ENCODE measurements at places on chromosomes 12 and 14.

DNA sequence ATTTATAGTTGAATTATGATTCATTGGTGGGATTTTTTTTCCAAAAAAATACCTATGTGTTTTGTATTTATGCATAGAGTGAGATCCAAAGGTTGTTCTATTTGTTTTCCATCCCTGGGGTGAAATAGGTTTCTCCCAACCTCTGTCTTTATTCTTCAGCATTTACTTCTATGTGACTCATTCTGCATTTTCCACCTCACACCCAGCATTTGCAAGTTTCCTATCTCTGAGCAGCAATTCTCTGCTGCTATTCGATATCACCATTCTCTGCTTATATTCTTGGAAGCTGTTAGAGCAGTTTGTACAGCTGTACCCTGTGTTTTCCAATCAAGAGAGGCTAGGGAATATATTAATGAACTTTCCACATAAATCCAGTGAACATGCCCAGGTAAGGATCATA, 538.9 kb downstream of the SNAPC1 start:
- DNase-seq: no peak

DNA sequence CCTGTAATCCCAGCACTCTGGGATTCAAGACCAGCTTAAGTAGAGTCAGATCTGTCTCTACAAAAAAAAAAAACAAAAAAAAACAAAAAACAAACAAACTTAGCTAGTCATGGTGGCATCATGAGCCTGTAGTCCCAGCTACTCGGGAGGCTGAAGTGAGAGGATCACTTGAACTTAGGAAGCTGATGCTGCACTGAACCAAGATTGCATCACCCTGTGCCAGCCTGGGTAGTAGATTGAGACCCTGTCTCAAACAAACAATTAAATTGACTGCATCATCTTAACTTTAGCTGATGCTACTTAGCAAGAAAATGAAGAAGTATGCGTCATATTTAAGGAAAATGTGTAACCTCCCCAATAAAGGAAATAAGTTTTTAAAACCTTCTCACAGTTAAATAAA, 136.6 kb upstream of the ATXN7L3B start:
- no peak for DNase-seq

DNA sequence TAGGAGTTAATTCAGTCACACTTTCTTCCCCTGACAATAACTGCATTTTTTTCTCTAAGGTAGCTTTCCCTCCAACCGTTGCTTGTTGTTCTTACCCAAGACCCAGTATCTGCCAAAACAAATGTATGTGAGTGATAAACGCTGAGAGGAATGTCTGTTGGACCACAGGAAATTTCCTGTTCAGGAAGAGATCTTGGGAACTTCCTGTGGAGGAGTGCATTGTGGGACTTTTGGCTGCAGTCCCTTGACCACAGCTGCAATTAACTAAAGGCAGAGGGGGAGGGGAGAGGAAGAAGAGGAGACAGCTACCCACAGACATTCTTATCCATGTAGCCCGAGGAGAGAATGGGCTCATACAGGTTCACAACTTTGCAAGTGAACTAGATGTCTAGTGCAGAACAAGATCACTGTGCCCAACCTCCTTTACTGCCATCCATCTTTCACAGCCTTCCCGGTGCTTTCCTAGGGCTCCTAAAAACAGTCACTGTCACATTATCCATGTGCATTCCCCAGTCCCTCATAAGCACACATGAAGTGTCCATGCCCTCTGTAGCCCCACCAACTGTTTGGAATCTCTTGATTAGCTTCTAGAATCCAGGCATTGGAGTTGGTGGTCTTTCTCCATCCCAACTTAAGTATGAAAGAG, 149.5 kb downstream of the ETV6 start:
- DNase-seq: peak; percentile 78

DNA sequence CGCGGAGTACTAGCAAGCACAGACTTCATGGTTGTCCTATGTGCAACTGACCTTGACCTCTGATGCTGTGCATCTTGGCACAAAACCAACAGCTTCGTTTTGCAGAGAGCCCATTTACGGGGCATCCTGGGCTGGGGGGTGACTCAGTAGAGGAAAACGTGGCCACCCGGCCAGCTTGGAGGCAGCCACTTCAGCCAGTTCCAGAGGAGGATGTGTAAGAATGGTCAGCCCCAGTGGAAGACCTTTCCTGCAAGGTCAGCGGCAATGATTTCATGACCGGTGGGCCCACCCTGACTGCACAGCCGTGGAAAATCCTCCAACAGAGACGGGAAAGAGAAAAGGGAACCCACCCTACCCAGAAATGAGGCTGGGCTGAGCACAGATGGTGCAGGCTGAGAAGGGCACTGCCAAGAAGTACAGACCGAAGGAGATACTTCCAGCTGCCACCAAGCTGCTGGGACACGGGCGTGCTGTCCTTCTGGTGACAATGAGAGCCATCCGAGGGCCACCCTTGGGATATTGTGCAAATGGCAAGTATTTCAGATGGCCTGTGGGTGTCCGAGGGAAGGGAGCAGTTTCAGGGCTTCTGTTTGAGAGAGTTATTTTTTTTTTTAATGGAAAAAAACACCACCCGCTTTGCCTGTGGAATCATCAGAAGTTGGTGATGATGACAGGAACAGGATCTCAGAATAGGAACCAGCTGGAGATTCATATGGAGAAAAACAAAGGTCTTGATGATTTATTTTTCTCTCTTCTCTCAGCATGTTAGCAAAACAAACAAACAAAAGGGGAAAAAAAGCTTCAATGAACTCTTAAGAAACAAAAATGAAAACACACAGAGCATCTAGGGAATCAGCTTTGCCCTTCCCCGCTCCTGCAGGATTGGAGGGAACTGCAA, 120.2 kb upstream of the RFLNA start:
- peak; percentile 39 for DNase-seq

GRCh38 chr14:72907886-72908285, 14.0 kb upstream of the DPF3 start:
- DNase-seq: peak; percentile 78

- DNase-seq: no peak
These were observed 63.2 kb upstream of the GALNT9 start for GRCh38 chr12:132392389-132393244.

- DNase-seq: no peak
These were observed 4.7 kb upstream of the FAM234B start for GRCh38 chr12:13039328-13039956.

DNA sequence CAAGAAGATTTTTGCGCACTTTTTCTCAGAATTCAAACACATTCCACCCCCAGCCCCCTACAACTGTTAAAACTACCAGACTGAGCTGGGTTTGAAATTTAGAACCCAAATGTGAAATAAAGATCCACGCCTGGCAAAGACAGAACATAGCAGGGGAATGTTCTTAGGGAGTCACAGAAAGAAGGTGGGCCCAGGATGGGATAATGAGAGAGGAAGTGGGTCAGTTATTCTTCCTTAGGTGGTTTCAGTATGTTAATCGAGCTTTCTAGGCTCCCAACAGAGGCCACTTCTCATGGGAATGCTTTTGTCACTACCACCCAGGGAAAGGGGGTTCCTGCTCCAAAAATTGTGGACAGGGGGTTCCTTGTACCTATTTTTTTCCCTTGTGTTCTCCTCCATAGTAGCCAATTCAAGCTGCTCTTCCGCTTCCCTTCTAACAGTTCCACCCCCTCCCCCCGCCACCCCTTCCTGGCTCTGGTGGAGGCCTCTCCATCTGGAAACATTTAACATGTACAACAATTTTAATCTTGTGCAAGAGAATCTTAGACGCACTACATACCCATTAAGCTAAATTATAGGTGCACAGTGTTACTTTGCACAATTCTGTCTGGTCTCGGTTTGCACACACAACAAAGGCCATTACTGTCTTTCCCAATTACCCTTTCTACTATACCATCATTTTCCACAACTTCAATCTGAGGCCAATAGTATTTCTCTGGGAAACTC, 218.1 kb downstream of the MON2 start:
- DNase-seq: no peak

DNA sequence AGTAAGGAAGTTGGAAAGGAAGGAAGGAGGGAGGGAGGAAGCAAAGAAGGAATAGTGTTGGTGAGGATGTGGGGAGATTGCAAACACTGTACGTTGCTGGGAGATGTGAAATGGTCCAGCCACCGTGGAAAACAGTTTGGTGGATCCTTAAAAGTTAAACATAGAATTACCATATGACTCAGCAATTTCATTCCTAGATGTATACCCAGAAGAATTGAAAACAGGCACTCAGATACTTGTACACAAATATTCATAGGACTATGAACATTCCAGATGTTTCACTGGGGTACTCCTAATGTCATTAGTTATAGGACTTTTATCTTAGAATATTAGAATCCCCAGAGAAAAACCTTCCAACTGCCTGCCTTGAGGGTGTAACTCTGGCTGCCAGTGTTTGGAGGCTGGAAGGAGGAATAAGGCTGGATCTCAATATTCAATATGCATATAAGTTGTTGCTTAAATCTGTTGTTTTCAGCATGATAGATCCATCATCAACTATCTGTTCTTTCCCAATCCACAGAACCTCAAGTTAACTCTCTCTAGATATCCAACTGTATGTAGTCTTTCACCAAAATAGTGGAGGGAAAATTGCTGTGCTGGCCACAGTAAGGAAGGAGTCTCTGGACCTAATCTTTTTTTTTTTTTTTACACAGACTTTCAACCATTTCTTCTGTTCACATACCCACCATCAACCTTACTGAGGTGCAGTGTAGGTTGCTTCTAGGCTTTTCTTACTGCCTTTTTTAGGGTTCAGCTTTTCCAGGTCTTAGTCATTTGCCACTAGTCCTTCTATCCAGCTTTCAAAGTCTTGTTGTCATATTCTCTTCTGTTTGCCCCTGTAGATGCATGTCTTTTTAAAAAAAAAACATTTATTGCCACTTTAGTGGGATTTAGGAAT, 94.5 kb downstream of the DNAI7 start:
- DNase-seq: no peak

DNA sequence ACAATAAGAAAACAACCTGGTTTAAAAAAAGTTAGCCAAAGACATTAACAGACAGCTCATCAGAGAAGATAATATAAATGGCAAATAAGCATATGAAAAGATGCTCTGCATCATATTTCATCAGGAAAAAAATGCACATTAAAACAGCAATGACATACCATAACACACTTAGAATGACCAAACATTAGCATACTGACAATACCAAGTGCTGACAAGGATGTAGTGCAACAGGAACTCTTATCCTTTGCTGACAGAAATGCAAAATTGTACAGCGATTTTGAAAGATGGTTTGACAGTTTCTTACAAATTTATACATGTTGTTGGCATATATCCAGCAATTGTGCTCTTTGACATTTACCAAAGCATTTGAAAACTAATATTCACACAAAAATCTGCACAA, 573.0 kb downstream of the FSCB start:
- DNase-seq: no peak

DNA sequence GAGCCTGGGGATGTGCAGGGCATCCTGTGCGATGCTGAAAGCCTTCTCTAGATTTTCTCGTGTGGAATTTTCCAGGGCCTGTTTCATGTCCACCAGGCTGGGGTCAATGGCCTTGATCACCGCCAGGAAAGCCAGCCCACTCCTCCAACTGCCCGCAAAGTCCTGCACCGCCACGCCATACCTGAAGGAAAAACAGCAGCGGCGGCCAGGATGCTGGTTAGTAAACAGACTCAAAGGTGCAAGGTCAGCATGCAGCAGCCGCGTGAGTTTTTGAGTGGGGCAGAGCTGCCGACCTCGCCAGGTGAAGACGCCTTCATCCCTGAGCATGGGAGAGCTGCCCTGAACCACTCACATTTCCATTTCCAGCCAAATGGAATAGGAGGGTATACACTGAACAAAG, 53.4 kb upstream of the DICER1 start:
- DNase-seq: no peak

DNA sequence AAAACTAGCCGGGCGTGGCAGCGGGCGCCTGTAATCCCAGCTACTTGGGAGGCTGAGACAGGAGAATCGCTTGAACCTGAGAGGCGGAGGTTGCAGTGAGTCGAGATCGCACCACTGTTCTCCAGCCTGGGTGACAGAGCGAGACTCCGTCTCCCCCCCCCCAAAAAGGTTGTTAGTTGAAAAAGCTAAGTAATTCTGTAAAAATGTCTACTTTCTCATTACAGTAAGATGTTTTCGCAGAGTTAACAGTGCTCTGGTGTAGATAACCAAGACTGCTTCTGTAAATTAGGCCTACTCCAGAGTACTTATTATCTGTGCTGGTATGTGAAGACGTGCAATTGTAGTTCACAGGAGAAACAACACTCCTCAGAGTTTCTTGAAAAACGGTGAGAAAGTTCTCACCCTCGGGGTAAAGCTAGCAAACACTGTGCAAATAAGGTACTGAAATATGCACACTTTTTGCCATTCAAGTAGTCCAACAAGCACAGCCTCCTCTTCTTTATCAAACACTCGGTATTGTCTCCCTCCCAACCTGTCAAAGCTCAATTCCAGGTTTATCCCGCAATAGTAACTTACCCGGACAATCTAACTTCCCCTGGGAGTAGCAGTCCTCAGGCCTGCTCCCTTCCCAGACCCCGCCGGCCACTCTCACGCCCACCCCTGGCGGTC, 974 bp downstream of the BTBD7 start:
- no peak for DNase-seq

DNA sequence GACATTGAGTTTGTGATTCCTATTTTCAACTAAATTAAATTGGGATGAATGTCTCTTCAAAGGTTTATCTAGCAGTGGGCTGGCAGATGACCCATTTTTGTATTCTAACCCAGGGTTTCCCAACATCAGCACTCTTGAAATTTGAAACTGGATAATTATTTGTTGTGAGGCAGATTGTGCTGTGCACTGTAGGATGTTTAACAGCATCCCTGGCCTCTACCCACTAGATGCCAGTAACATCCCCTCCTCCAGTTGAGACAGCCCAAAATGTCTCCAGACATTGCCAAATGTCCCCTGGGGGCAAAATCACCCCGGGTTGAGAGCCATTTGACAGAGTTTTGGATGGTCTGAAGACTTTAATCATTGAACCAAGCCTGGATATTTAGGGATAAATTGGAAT, 11.1 kb downstream of the DAAM1 start:
- no peak for DNase-seq
